H9 (cell line): ENCODE measurements at places on chromosomes 1 and 21. TPM values are rescaled to one million over a fixed set of nuclear protein-coding genes. Genes with fewer than 3 reads are reported as not detected.

Gene KRTAP10-2
- total RNA-seq, result not detected in 2 replicates

Gene UBASH3A
- total RNA-seq, result not detected in 2 replicates

Gene S100A8
- total RNA-seq, result not detected in 2 replicates

Gene SPRR3
- not detected in 2 replicates for total RNA-seq

Gene ZNF695
- total RNA-seq, result 22.3 and 22.4 TPM in 2 replicates

Gene OR2L8
- total RNA-seq, result 0.24 TPM in 1 of 2 replicates, not detected in the other

Gene HLCS
- total RNA-seq, result 12.7 and 14.1 TPM in 2 replicates

Gene MRPL24
- 27.3 and 29.0 TPM in 2 replicates for total RNA-seq

- H3K4me1 ChIP-seq, result no peaks in the 10 kb centered on the region; the same call in 1 of the 2 replicates
- DNase-seq, result no peak
- H3K36me3 ChIP-seq, result no peaks in the 10 kb centered on the region
- H3K27ac ChIP-seq, result no peak overlapping the region
Observed at GRCh38 chr1:107683683-107684082, 281.3 kb downstream of the VAV3 start.

DNA sequence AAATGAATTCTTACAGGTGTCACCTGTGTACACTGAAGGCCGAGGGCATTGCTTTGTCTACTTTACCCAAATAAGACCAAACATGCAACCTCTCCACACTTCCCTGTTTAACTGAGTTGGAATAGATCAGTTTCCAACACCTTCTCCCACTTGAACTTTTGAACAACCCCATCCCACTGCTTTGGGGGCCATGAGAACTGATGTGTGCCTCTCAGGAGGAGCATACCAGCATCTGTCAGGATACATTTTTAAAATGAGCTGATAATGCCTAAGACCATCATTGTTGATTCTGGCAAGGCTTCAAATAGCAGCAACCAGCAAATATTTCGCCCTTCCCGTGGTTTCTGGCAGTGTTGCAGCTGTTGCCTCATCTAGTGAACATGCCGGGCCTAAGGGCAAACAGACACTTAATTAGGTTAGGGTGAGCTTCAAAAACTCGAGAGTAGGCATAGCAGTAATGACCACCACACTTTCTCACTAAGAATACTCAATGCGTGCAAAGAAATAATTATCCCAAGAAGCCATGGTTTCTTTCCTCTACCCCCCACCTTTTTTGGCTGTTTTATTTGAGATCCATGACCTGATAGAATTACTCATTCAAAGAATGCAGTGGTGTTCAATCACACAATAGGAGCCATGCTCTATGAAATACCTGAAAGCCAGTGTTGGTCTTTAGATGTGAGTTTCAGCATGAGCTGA is 63.7 kb downstream of the MAP10 start:
- H3K27me3 ChIP-seq, result no peaks in the 10 kb centered on the region
- no peaks in the 10 kb centered on the region for H3K4me1 ChIP-seq
- H3K36me3 ChIP-seq, result no peaks in the 10 kb centered on the region
- H3K27ac ChIP-seq, result no peak overlapping the region

GRCh38 chr1:19768353-19769210 is 31.1 kb downstream of the TMCO4 start:
- no peaks in the 10 kb centered on the region for H3K36me3 ChIP-seq
- no peaks in the 10 kb centered on the region for H3K27me3 ChIP-seq
- H3K4me1 ChIP-seq, result peaks cover 6% of the 10 kb centered on the region; the same call in 1 of the 2 replicates
- no peak for DNase-seq
- H3K27ac ChIP-seq, result no peak overlapping the region

DNA sequence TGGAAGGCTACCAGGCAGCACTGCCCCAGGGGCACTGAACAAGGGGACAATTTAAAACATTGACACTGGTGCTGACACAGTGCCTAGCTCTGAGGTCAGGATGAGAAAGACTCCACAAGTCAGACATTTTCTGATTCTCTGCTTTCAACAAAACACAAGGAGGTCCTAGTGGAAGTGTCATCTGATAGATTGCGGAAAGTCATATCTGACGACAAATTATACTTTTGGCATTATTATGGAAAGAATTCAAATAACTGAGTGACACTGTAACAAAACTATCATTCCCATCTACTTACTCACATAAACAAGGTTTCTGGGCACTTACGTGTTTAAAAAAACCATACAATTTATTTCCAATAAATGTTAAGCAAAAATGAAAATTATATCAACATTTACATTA is 123.5 kb downstream of the SLC45A1 start:
- peaks cover 8% of the 10 kb centered on the region for H3K36me3 ChIP-seq
- H3K27ac ChIP-seq, result no peak overlapping the region
- DNase-seq, result no peak

DNA sequence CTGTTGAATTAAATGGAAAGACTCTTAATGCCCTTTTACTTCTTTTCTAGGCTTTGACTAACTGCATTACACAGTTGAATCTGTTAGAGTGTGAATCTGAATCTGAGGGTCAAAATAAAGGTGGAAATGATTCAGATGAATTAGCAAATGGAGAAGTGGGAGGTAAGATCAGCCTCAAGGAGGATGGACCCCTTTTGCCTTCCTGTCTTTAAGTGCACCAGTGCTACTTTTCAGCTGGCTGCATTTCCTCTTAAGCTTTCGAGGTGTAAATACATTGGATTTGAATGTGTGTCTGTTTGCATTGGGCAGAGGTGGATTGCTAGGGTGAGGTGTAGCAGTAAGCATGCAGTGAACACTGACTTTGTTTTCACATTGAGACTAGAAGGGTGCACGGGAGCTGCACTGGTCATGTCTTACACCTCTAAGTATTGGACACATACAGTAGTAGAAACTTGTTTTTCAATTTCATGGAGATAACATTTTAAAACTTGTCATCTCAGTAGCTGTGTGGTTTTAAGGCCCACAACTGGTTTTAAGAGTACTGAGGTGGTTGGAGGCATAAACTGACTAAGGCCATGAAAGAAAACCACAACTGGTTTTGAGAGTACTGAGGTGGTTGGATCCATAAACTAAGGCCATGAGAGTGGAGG is 35.4 kb downstream of the MIA3 start:
- H3K27ac ChIP-seq, result no peak overlapping the region
- no peaks in the 10 kb centered on the region for H3K4me1 ChIP-seq
- H3K36me3 ChIP-seq, result peaks cover 75% of the 10 kb centered on the region
- no peak for DNase-seq
- no peaks in the 10 kb centered on the region for H3K27me3 ChIP-seq

DNA sequence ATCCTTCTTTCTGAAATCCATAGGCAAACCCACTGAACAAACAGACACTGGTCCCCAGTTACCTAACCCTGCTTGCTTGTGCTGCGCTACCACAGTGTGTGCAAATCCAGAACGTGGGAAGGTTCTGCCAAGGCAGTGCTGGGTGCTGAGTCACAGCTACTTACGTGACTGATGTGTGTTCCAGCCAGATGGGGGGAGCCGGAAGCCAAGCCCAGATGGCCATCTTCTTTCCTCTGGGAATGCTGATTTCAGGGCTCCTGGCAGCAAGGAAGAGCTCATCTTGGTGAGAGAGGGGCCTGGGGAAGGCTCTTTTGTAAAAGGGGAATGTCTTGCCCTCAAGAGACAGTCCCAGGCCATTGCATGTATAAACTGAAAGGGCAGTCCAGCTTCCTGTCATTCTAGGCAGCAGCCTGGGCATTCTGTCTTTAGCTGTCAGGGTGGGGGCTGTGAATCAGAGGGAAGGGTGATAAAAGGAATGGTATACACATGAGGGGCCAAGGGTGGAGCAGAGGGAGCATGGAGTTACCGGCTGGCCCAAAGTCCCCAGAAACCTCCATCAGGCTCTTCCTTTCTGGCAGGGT is 54.1 kb downstream of the CD46 start:
- no peak overlapping the region for H3K4me3 ChIP-seq
- no peaks in the 10 kb centered on the region for H3K36me3 ChIP-seq
- no peak overlapping the region for H3K27ac ChIP-seq
- no peaks in the 10 kb centered on the region for H3K27me3 ChIP-seq
- H3K4me1 ChIP-seq, result no peaks in the 10 kb centered on the region
- DNase-seq, result no peak

DNA sequence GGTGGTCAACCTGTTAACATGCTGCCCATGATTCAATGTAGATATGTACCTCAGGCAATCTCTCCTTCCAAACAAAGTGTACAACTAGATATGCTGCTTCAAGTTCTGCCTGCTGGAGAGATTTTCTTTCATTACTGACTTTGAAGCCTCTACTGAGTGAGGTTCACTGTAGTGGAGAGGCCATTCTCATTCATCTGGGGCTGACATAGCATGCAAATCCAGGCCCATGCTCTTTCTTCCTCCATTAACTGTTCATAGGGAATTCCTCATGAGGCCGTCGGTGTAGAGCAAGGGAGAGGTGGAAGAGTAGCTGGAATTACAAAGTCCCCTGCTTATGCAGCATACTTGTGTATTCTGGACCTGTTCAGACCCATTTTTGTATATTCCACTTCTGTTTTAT is 38.6 kb downstream of the VANGL2 start:
- H3K27ac ChIP-seq, result no peak overlapping the region
- H3K4me3 ChIP-seq, result no peak overlapping the region
- no peaks in the 10 kb centered on the region for H3K27me3 ChIP-seq
- no peak for DNase-seq

GRCh38 chr1:193694741-193695140 is 508.3 kb upstream of the B3GALT2 start:
- H3K27ac ChIP-seq, result no peak overlapping the region
- no peak for DNase-seq
- H3K36me3 ChIP-seq, result no peaks in the 10 kb centered on the region

DNA sequence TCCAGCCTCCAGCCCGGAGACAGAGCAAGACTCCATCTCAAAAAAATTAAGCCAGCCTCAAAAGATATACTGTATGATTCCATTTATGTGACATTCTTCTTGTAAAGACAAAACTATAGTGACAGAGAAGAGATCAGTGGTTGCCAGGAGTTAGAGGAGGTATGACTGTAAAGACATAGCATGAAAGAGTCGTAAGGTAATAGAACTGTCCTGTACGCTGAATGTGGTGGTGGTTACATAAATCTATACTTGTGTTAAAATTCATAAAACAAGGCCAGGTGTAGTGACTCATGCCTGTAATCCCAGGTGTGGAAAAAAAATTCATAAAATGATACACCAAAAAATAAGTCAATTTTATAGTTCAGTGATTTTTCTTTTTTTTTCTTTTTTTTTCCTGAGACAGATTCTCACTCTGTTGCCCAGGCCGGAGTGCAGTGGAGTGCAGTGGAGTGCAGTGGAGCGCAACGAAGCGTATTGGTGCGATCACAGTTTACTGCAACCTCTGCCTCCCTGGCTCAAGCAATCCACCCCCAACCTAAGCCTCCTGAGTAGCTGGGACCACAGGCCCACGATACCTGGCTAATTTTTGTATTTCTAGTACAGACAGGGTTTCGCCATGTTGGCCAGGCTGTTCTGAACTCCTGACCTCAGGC is 84.9 kb upstream of the CXADR start:
- H3K36me3 ChIP-seq, result peaks cover 2% of the 10 kb centered on the region; the same call in 1 of the 2 replicates
- no peaks in the 10 kb centered on the region for H3K4me1 ChIP-seq
- H3K4me3 ChIP-seq, result no peak overlapping the region
- H3K27me3 ChIP-seq, result no peaks in the 10 kb centered on the region
- no peak for DNase-seq
- H3K27ac ChIP-seq, result no peak overlapping the region

- DNase-seq, result no peak
- H3K27me3 ChIP-seq, result no peaks in the 10 kb centered on the region
- H3K4me3 ChIP-seq, result no peak overlapping the region
- H3K27ac ChIP-seq, result no peak overlapping the region
Observed at GRCh38 chr1:54919367-54920359, 32.7 kb upstream of the DHCR24 start.

- no peaks in the 10 kb centered on the region for H3K27me3 ChIP-seq
- H3K36me3 ChIP-seq, result no peaks in the 10 kb centered on the region
- DNase-seq, result no peak
- H3K27ac ChIP-seq, result no peak overlapping the region
- H3K4me1 ChIP-seq, result no peaks in the 10 kb centered on the region
Observed at GRCh38 chr1:175341631-175342429, 149.3 kb upstream of the KIAA0040 start.

DNA sequence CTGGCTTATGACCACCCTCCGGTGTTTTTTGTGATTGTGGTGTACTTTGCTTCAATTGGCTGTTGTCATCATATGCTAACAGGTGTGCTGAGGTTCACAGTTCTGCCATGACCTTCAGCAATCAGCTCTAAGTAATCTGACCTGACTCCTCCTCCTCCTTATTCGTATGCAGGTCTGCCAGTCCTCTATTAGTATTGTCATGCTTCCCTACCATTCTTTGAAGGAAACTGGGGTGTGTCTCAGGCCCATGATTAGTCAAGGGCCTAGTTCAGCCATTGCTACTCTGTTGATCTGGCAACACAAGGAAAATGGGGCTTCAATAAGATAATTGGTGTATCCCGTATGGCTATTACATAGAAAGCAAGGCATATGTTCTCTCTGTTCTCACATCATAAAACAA is 332.3 kb upstream of the DPYD start:
- H3K36me3 ChIP-seq, result peaks cover 6% of the 10 kb centered on the region
- no peaks in the 10 kb centered on the region for H3K27me3 ChIP-seq

GRCh38 chr1:29890201-29890959 is 654.1 kb downstream of the PTPRU start:
- H3K27me3 ChIP-seq, result no peaks in the 10 kb centered on the region
- H3K4me3 ChIP-seq, result no peak overlapping the region
- DNase-seq, result no peak
- no peaks in the 10 kb centered on the region for H3K36me3 ChIP-seq
- no peaks in the 10 kb centered on the region for H3K4me1 ChIP-seq

- no peak overlapping the region for H3K27ac ChIP-seq
- no peaks in the 10 kb centered on the region for H3K4me1 ChIP-seq
- H3K36me3 ChIP-seq, result peaks cover 58% of the 10 kb centered on the region
- H3K27me3 ChIP-seq, result no peaks in the 10 kb centered on the region
- H3K4me3 ChIP-seq, result no peak overlapping the region
- DNase-seq, result no peak
Observed at GRCh38 chr21:34166468-34166867, 93.1 kb downstream of the MRPS6 start.

GRCh38 chr1:66521721-66522365 is 12.1 kb upstream of the SGIP1 start:
- no peaks in the 10 kb centered on the region for H3K27me3 ChIP-seq
- no peak overlapping the region for H3K27ac ChIP-seq
- H3K4me3 ChIP-seq, result no peak overlapping the region

DNA sequence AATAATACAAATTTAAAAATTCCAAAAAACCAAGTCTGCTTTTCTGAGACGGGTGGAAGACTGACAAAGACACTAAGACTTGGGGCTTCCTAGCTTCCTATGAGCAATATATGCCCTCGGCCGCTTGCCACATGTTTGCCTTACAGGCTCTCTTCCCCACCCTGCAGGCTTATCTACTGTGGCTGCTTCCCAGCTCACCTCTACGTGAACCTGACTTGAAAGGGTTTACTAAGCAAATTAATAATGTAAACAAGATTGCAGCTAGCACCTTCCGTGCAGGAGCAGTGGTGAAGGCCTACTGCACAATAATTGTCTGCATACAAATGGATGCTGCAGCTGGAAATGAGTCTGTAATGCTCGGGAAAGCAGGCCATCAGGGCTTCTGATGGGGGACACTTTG is 152.9 kb upstream of the DAB1 start:
- H3K27me3 ChIP-seq, result no peaks in the 10 kb centered on the region
- H3K36me3 ChIP-seq, result no peaks in the 10 kb centered on the region
- no peak for DNase-seq
- no peaks in the 10 kb centered on the region for H3K4me1 ChIP-seq
- H3K27ac ChIP-seq, result no peak overlapping the region

- DNase-seq, result no peak
- no peak overlapping the region for H3K27ac ChIP-seq
- H3K4me3 ChIP-seq, result no peak overlapping the region
- H3K36me3 ChIP-seq, result no peaks in the 10 kb centered on the region; the same call in none of the 2 replicates
- H3K27me3 ChIP-seq, result peaks cover 26% of the 10 kb centered on the region; the same call in 1 of the 2 replicates
- no peaks in the 10 kb centered on the region for H3K4me1 ChIP-seq
Observed at GRCh38 chr1:94240822-94241221, 3.4 kb upstream of the ARHGAP29 start.

GRCh38 chr1:203520315-203520714 is 26.4 kb downstream of the OPTC start:
- H3K4me3 ChIP-seq, result no peak overlapping the region
- no peak overlapping the region for H3K27ac ChIP-seq
- H3K27me3 ChIP-seq, result peaks cover 15% of the 10 kb centered on the region; the same call in 1 of the 2 replicates
- no peak for DNase-seq
